A549 treated with DMSO at 1 μM for 4 hours (cell line): ENCODE measurements at places on chromosomes 7 and 10. TPM values are rescaled to one million over a fixed set of nuclear protein-coding genes. Genes with fewer than 3 reads are reported as not detected.

Gene KLLN
- 0.52 to 0.66 TPM (median 0.64 TPM) in 5 replicates for total RNA-seq

Gene VPS26A
- 50.3 to 62.0 TPM (median 57.5 TPM) in 5 replicates for total RNA-seq

Gene HOXA4
- 1.3 to 3.0 TPM (median 2.8 TPM) in 5 replicates for total RNA-seq

Gene OR13A1
- total RNA-seq = not detected in 5 replicates

Gene PIK3AP1
- total RNA-seq = 0.62 to 0.92 TPM (median 0.71 TPM) in 5 replicates

Gene VENTX
- 0.03 TPM in 1 of 5 replicates, not detected in the others for total RNA-seq

Gene STRIP2
- 6.3 to 9.2 TPM (median 7.7 TPM) in 5 replicates for total RNA-seq

Gene PHTF2
- total RNA-seq = 11.7 to 20.7 TPM (median 15.9 TPM) in 5 replicates

Gene VAX1
- total RNA-seq = 1.3 to 1.9 TPM (median 1.5 TPM) in 5 replicates

Gene ATRNL1
- total RNA-seq = 0.16 to 0.45 TPM (median 0.25 TPM) in 5 replicates

Gene PDE6C
- total RNA-seq = not detected in 5 replicates

Gene GARS1
- 140 to 158 TPM (median 154 TPM) in 5 replicates for total RNA-seq

Gene PRKCQ
- total RNA-seq = 4.2 to 4.9 TPM (median 4.5 TPM) in 5 replicates

Gene PPP1R17
- total RNA-seq = not detected in 5 replicates

Gene NCF1
- 0.14 TPM in 1 of 5 replicates, not detected in the others for total RNA-seq

Gene NXPH1
- not detected in 5 replicates for total RNA-seq

Gene OR2A42
- not detected in 5 replicates for total RNA-seq

Gene STX1A
- total RNA-seq = 60.0 to 84.0 TPM (median 75.3 TPM) in 5 replicates

Gene CAV1
- total RNA-seq = 403 to 499 TPM (median 459 TPM) in 5 replicates

Gene OR2A7
- not detected in 5 replicates for total RNA-seq

Gene OR2A1
- not detected in 5 replicates for total RNA-seq

Gene LHFPL3
- total RNA-seq = not detected in 5 replicates

Gene FBXO24
- 0.12 to 0.24 TPM (median 0.22 TPM) in 5 replicates for total RNA-seq

Gene VIPR2
- 0.02 TPM in 1 of 5 replicates, not detected in the others for total RNA-seq

Gene NUDT1
- 88.3 to 105 TPM (median 95.4 TPM) in 5 replicates for total RNA-seq

Gene ITGB8
- total RNA-seq = 0.70 to 1.2 TPM (median 1.1 TPM) in 5 replicates

Gene PAPSS2
- 24.4 to 31.0 TPM (median 28.1 TPM) in 5 replicates for total RNA-seq

Gene ZDHHC4
- 47.8 to 51.5 TPM (median 49.9 TPM) in 5 replicates for total RNA-seq

Gene FAM25A
- not detected in 5 replicates for total RNA-seq

Gene PLXNA4
- 1.3 to 2.3 TPM (median 2.0 TPM) in 5 replicates for total RNA-seq

Gene MRPL43
- 86.9 to 102 TPM (median 95.6 TPM) in 5 replicates for total RNA-seq

Gene ADGRA1
- 0.03 to 0.07 TPM (median 0.05 TPM) in 4 of 5 replicates, not detected in the other for total RNA-seq

Gene HIBADH
- 42.9 to 50.9 TPM (median 44.9 TPM) in 5 replicates for total RNA-seq

Gene FGFBP3
- total RNA-seq = 1.7 to 2.8 TPM (median 2.3 TPM) in 5 replicates

Gene TRIP6
- total RNA-seq = 46.1 to 61.3 TPM (median 52.0 TPM) in 5 replicates

Gene ASIC3
- 7.5 to 13.1 TPM (median 10.6 TPM) in 5 replicates for total RNA-seq

Gene NPC1L1
- 0.06 to 0.09 TPM (median 0.08 TPM) in 4 of 5 replicates, not detected in the other for total RNA-seq

Gene CNNM1
- 19.0 to 22.4 TPM (median 21.5 TPM) in 5 replicates for total RNA-seq

Gene PUS7
- total RNA-seq = 26.6 to 31.1 TPM (median 30.4 TPM) in 5 replicates

Gene CTAGE8
- total RNA-seq = not detected in 5 replicates

Gene CDC14C
- not detected in 5 replicates for total RNA-seq
